Activated naive CD4-positive, alpha-beta T cell treated with anti-CD3 and anti-CD28 coated beads for 36 hours (primary cell): ENCODE measurements at places on chromosomes 13 and 19. TPM values are rescaled to one million over a fixed set of nuclear protein-coding genes. Genes with fewer than 3 reads are reported as not detected.

KLC3 gene
- total RNA-seq = not detected

PRR36 gene
- 0.07 TPM for total RNA-seq

HOOK2 gene
- 14.0 TPM for total RNA-seq

SLC7A10 gene
- total RNA-seq = not detected

TMEM238 gene
- 10.2 TPM for total RNA-seq

- H3K4me1 ChIP-seq = no peaks in the 10 kb centered on the region
- no peak overlapping the region for H3K4me3 ChIP-seq
- H3K36me3 ChIP-seq = no peaks in the 10 kb centered on the region
- peaks cover 6% of the 10 kb centered on the region for H3K27me3 ChIP-seq
- H3K27ac ChIP-seq = no peak overlapping the region
These were observed 111.3 kb upstream of the UQCRFS1 start for GRCh38 chr19:29324291-29324680.

- H3K4me3 ChIP-seq = no peak overlapping the region
- H3K4me1 ChIP-seq = no peaks in the 10 kb centered on the region
- H3K27ac ChIP-seq = no peak overlapping the region
- DNase-seq = no peak
These were observed 225.3 kb downstream of the GGACT start for GRCh38 chr13:100363285-100363711.

GRCh38 chr13:99806671-99807070 is 164.9 kb downstream of the ZIC5 start:
- no peaks in the 10 kb centered on the region for H3K4me1 ChIP-seq
- H3K27ac ChIP-seq = no peak overlapping the region
- H3K36me3 ChIP-seq = no peaks in the 10 kb centered on the region
- DNase-seq = no peak

- H3K4me3 ChIP-seq = peak overlapping the region; percentile 98
- peaks cover 3% of the 10 kb centered on the region for H3K36me3 ChIP-seq
- DNase-seq = no peak
- H3K27me3 ChIP-seq = no peaks in the 10 kb centered on the region
These were observed 880 bp upstream of the TMEM160 start for GRCh38 chr19:47049307-47049700.

DNA sequence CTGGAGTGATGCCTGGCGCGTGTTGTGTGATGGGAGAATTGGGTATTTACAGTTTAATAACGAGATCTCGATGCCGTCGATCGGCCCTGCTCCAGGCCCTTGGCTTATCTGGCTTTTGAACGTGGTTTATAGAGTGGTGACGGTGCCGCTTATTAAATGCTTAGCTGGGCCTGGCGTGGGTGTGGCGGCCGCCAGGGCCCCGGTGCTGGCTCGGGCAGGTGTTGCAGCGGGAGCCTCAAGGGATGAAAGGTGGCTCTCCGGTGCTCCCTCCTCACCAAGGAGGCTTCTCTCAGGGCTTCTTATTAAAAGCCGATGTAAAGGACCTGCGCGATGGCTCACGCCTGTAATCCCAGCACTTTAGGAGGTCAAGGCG is 173.8 kb downstream of the KDM4B start:
- no peak overlapping the region for H3K27ac ChIP-seq
- peaks cover 26% of the 10 kb centered on the region for H3K36me3 ChIP-seq
- H3K4me1 ChIP-seq = peaks cover 23% of the 10 kb centered on the region
- DNase-seq = no peak
- no peak overlapping the region for H3K4me3 ChIP-seq

DNA sequence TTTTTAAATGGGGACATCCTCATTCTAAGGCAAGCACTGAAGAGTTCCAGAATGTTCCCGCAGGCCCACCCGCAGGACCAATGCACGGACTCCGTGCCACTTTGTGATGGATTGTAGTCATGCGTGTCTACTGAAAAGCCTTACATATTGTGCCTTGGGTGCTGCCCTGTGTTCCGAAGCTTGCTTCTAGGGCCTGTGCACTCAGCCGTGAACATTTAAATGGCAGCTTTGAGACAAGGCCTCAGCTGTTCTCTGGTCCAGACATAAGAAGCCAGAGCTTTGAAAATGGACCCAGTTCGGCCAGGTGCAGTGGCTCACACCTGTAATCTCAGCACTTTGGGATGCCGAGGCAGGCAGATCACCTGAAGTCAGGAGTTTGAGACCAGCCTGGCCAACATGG is 75.3 kb upstream of the CACNA1A start:
- no peak overlapping the region for H3K4me3 ChIP-seq
- H3K36me3 ChIP-seq = no peaks in the 10 kb centered on the region
- no peak overlapping the region for H3K27ac ChIP-seq

GRCh38 chr13:93851236-93851635 is 624.6 kb downstream of the GPC6 start:
- peaks cover 12% of the 10 kb centered on the region for H3K27me3 ChIP-seq
- H3K36me3 ChIP-seq = no peaks in the 10 kb centered on the region
- DNase-seq = no peak
- no peak overlapping the region for H3K27ac ChIP-seq
- H3K4me3 ChIP-seq = no peak overlapping the region

DNA sequence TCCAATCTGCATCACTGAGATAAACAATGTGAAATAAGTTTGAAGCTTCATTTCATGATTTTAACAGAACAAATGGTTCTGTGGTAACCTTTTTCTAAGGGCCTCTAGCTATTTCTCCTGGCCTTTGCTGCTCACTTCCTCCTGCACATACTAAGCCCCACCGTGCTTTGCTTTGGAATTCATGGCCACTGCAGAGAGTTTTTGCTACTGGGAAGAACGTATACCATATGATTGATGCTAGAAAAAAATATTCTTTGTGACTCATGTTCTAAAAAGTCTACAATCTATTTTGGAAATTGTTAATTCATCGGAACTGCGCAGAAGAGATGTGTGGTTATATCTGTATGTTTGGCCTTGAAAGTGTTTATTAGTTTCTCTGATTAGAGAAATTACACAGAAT is 747.3 kb downstream of the PCDH9 start:
- no peaks in the 10 kb centered on the region for H3K4me1 ChIP-seq
- H3K27ac ChIP-seq = no peak overlapping the region
- H3K27me3 ChIP-seq = no peaks in the 10 kb centered on the region
- no peak overlapping the region for H3K4me3 ChIP-seq

DNA sequence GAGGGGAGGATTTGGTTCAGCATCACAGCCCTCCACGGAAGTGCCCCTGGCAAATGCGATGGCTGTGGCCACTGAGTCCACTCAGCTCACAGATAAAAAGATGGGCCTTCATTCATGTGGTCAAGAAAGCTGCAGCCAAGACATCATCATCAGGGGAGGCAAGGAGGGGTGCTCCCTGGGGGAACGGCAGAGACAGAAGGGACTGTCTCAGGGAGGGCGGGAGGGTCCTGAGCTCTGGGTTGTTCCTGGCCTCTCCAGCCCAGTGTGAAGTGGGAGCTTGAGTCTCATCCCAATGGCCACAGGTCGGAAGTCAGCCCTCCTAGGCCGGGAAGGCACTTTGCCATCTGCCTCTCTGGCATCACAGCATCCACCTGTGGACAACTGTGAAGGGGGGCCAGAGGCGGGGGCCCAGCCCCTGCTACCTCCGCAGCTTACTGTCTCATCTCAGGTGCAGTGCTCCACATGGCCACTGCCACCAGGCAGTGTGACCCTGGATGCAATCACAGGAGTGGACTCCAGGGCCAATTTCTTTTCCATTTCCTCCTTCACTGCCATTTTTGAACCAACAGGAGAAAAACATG is 137.8 kb upstream of the SOX1 start:
- DNase-seq = no peak
- H3K36me3 ChIP-seq = no peaks in the 10 kb centered on the region
- no peaks in the 10 kb centered on the region for H3K4me1 ChIP-seq
- no peaks in the 10 kb centered on the region for H3K27me3 ChIP-seq
- no peak overlapping the region for H3K4me3 ChIP-seq
- no peak overlapping the region for H3K27ac ChIP-seq

- no peak overlapping the region for H3K27ac ChIP-seq
- H3K27me3 ChIP-seq = peaks cover 32% of the 10 kb centered on the region
- no peaks in the 10 kb centered on the region for H3K36me3 ChIP-seq
- H3K4me3 ChIP-seq = no peak overlapping the region
- no peaks in the 10 kb centered on the region for H3K4me1 ChIP-seq
- DNase-seq = no peak
These were observed 155.3 kb upstream of the LSM14A start for GRCh38 chr19:34017024-34017423.

- H3K4me1 ChIP-seq = no peaks in the 10 kb centered on the region
- DNase-seq = no peak
- H3K27me3 ChIP-seq = peaks cover 3% of the 10 kb centered on the region
- no peaks in the 10 kb centered on the region for H3K36me3 ChIP-seq
These were observed 23.4 kb downstream of the FBN3 start for GRCh38 chr19:8126008-8126407.

DNA sequence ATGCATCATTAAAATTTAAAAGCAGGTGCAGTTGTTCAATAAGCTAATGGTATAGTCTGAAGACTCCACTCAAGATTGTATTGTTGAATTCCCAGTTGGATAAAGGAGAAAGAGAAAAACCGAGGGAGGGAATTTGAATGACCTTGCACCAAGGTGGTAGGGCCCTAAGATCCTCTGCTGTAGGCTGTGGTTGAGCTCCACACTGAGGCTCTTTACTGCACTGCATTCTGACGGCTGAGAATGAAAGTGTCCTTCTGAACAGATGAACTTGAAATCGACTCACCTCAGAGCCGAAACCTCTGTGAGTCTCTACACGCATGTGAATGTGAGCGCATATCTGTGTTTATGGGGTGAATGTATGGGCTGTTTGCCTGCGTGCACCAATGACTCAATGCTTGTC is 388.9 kb upstream of the DACH1 start:
- no peak overlapping the region for H3K4me3 ChIP-seq
- H3K4me1 ChIP-seq = no peaks in the 10 kb centered on the region
- no peaks in the 10 kb centered on the region for H3K27me3 ChIP-seq
- DNase-seq = no peak

DNA sequence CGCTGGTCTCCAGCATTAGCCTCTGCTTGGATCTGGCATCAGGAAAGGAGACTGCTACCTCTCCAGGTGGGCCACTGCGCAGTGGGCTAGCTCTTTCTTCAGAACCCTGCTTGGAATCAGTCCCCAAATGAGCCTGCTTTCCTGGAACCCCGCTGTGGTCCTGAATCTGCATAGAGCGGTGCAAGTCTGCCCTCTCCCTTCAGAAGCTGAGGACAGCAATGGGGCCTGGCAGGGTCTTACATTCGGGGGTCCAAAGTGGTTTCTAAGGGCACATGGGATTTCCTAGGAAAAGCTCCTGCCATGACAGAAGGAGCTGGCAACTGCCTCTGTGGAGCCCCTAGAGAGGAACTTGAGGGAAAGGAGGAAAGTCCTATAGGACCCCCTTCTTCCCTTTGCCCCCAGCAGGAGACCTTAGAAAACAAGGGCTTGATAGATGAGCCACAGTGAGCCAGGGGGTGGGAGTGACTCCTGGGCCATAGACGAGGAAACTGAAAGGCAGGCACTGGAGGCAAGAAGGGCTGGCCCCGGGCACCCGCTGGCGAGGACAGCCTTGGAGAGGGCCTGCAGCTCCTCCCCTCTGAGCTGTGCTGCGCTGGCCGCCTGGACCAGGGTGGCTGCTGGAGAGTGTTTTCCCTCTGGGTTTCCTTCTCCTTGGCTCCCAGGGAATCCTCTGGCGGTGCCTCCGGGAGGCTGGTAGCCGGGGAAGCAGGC is 1.4 kb upstream of the VSTM2B start:
- H3K27me3 ChIP-seq = peaks cover 53% of the 10 kb centered on the region
- DNase-seq = no peak
- no peak overlapping the region for H3K27ac ChIP-seq
- H3K4me1 ChIP-seq = peaks cover 23% of the 10 kb centered on the region
- H3K4me3 ChIP-seq = no peak overlapping the region
- peaks cover 2% of the 10 kb centered on the region for H3K36me3 ChIP-seq

DNA sequence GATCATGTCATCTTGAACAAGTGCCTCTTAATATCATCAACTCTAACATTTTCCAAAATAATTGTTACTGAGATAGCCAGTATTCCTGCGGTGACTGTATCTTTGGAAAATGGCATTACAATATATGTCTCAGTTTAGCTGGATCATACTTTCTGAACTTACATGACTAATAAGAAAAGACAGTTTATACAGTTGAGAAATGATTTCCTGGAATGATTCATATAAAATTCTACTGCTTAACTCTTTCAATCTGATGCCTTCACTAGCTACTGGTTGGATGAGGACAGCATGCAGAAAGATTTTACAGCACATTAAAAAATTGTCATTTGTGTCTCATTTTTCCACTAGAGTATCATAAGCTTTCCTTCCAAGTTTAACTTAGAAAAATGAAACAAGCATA is 302.1 kb downstream of the PCDH17 start:
- H3K36me3 ChIP-seq = no peaks in the 10 kb centered on the region
- DNase-seq = no peak
- no peak overlapping the region for H3K27ac ChIP-seq
- H3K4me3 ChIP-seq = no peak overlapping the region
- no peaks in the 10 kb centered on the region for H3K4me1 ChIP-seq

DNA sequence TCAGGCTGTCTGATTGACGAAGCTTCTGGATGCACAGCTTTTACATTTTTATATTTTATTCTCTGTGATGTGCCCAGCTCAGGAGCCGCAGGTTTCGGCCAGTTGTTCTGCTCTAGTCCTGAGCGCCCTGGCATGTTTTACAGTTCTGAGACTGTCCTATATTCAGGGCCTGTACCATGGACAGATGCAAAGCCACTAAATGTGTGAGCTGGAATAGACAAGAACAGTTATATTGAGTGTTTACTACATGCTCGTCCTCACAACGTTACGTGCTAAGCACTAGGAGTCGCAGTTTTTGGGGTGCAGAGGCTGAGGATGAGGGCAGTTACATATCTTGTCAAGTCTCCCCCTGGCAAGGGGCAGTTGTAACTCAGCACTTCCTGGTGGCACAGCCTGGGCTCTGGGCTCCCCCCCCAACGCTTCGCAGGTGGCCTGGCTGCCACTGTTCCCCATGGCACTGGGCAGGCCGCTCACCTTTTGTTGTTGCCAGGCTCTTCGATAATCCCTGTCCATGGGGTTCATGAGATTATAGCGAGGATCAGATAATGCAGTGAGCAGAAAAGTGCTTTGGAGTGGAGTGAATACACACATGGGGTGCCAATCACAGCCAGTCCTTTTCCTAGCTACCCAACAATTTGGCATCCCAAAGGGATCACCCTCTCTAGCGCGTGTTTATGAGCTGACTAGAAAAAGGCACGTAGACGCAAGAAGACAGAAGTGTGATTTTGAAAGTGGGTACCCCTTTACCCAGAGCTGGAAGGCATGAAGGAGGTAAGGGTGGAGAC is 23.5 kb downstream of the ARL11 start:
- DNase-seq = no peak
- H3K27ac ChIP-seq = no peak overlapping the region
- no peaks in the 10 kb centered on the region for H3K4me1 ChIP-seq
- H3K4me3 ChIP-seq = no peak overlapping the region

- H3K4me3 ChIP-seq = no peak overlapping the region
- H3K27ac ChIP-seq = no peak overlapping the region
- no peaks in the 10 kb centered on the region for H3K36me3 ChIP-seq
- no peak for DNase-seq
These were observed 191.6 kb downstream of the NUFIP1 start for GRCh38 chr13:44797685-44798084.

DNA sequence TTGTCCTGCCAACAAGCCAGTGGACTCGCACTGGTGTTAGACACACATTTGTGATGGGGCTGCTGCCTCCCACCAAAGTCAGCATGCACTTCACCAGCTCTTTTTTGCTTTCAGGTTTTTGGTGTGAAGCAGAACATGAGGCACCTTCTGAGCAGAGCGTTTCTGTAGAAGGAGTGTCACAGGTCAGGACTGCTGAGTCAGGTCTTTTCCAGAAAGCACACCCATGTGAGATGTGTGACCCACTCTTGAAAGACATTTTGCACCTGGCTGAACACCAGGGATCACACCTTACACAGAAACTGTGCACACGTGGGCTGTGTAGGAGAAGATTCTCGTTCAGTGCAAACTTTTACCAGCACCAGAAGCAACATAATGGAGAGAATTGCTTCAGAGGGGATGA is 4.8 kb downstream of the ZNF304 start:
- no peak overlapping the region for H3K4me3 ChIP-seq
- no peaks in the 10 kb centered on the region for H3K27me3 ChIP-seq
- H3K36me3 ChIP-seq = peaks cover 85% of the 10 kb centered on the region
- no peak overlapping the region for H3K27ac ChIP-seq
